ENCODE measurements at places on chromosomes 6 and 20. TPM values are rescaled to one million over a fixed set of nuclear protein-coding genes. Genes with fewer than 3 reads are reported as not detected.
A peak's percentile ranks its signal among the peaks of the same experiment; 100 is the strongest.

Gene SAPCD1
- 0.51 TPM for total RNA-seq

Gene MTG2
- total RNA-seq = 9.7 TPM

Gene PGBD1
- 0.60 TPM for total RNA-seq

DNA sequence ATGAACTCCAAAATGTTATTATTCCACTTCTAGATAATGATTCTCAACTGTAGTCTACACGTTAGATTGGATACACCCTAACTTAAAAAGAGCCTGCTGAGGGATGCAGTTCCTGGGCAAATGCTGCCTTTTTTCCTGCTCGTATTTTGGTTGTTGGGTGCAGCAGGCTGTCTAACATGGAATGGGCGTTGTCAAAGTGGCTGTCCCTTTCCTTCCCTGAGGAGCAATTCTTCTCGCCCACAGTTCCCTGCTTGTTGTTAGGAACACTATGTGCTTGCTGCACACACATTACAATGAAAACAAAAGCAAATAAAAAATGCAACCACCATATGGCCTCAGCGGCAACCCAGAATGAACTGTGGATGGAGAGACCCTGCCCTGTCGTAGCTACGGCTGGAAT is 1.7 kb upstream of the ADGRF5 start:
- H3K27me3 ChIP-seq = peaks cover 9% of the 10 kb centered on the region
- H3K4me3 ChIP-seq = no peak overlapping the region
- H3K27ac ChIP-seq = no peak overlapping the region
- peaks cover 14% of the 10 kb centered on the region for H3K4me1 ChIP-seq
- no peak for DNase-seq

DNA sequence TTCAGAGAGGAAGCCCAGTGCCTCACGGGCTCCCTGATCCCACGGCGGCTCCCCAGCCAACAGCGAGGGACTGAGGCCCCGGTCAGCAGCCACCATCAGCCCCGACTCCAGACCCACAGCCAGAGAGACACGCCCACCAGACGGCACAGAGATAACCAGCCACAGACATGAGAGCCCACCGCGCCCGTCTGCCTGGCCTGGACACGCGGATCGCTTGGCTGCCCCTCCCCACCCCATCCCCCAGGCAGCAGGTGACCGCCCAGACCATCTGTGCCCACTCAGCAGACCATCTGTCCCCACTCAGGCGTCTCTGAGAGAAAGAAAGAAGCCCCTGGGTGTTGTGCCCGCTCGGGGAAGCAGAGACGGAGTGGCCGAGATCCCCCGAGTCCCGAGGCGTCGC is 55.5 kb upstream of the CHRNA4 start:
- H3K36me3 ChIP-seq = no peaks in the 10 kb centered on the region
- H3K4me1 ChIP-seq = no peaks in the 10 kb centered on the region
- H3K27me3 ChIP-seq = no peaks in the 10 kb centered on the region
- DNase-seq = no peak
- H3K27ac ChIP-seq = no peak overlapping the region

DNA sequence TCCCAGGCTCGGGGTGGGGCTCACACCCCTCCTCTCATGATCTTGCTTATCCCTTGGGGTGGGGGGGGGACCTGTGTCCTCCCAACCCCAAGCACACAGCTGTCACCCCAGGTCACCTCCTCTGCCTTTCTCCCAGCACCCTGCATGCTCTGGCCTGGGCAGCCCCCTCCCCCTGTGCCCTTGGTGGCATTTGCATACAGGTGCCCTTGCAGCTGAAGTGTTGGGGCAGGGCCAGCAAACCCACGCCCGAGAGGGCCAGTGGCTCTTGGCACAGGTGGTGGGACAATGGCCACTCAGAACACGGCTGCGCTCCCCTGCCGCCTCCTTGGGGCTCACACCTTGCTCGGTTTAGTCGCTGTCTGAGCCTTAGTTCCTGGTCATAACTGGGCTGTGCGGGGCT is 11.3 kb upstream of the MYT1 start:
- H3K27ac ChIP-seq = no peak overlapping the region
- H3K36me3 ChIP-seq = no peaks in the 10 kb centered on the region
- no peak for DNase-seq
- no peak overlapping the region for H3K4me3 ChIP-seq
- no peaks in the 10 kb centered on the region for H3K4me1 ChIP-seq

- H3K4me3 ChIP-seq = no peak overlapping the region
- no peaks in the 10 kb centered on the region for H3K27me3 ChIP-seq
- no peaks in the 10 kb centered on the region for H3K36me3 ChIP-seq
- H3K27ac ChIP-seq = no peak overlapping the region
- DNase-seq = no peak
- peaks cover 36% of the 10 kb centered on the region for H3K4me1 ChIP-seq
These were observed 141.4 kb upstream of the PTPN1 start for GRCh38 chr20:50368813-50369224.

- no peak overlapping the region for H3K4me3 ChIP-seq
- no peak for DNase-seq
- H3K36me3 ChIP-seq = no peaks in the 10 kb centered on the region
These were observed 328.6 kb upstream of the JARID2 start for GRCh38 chr6:14917109-14917910.

GRCh38 chr6:16236631-16237199 is 1.7 kb upstream of the GMPR start:
- no peaks in the 10 kb centered on the region for H3K36me3 ChIP-seq
- peaks cover 15% of the 10 kb centered on the region for H3K4me1 ChIP-seq
- no peaks in the 10 kb centered on the region for H3K27me3 ChIP-seq
- no peak overlapping the region for H3K4me3 ChIP-seq
- H3K27ac ChIP-seq = peak overlapping the region; percentile 50

GRCh38 chr6:139058029-139058428 is 29.5 kb downstream of the ABRACL start:
- no peaks in the 10 kb centered on the region for H3K27me3 ChIP-seq
- no peak overlapping the region for H3K4me3 ChIP-seq
- H3K36me3 ChIP-seq = no peaks in the 10 kb centered on the region
- H3K4me1 ChIP-seq = no peaks in the 10 kb centered on the region

- no peaks in the 10 kb centered on the region for H3K4me1 ChIP-seq
- H3K36me3 ChIP-seq = no peaks in the 10 kb centered on the region
- no peak for DNase-seq
- no peaks in the 10 kb centered on the region for H3K27me3 ChIP-seq
- H3K4me3 ChIP-seq = no peak overlapping the region
These were observed 2.9 kb upstream of the SLC22A1 start for GRCh38 chr6:160118620-160119229.

DNA sequence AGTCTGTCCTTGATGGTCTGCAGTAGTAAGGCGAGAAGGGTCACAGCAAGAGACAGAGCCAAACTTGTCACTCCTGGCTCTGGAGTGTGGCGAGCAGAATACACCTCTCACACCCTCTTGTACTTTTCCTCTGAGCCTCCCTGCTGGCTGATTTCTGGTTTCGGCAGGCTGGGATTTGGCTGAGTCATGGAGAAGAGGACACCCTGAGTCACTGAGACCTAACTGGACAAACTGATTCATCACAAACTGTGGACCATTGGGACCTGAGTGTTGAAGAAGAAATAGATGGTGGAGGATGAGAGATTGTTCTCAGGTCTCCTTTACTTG is 101.7 kb downstream of the F13A1 start:
- H3K36me3 ChIP-seq = no peaks in the 10 kb centered on the region
- DNase-seq = no peak
- H3K4me1 ChIP-seq = no peaks in the 10 kb centered on the region
- H3K4me3 ChIP-seq = no peak overlapping the region

- H3K27me3 ChIP-seq = no peaks in the 10 kb centered on the region
- no peak overlapping the region for H3K4me3 ChIP-seq
- H3K36me3 ChIP-seq = no peaks in the 10 kb centered on the region
These were observed 80.3 kb upstream of the STMND1 start for GRCh38 chr6:17021539-17021889.

GRCh38 chr20:32325706-32326503 is 32.2 kb upstream of the ASXL1 start:
- H3K4me3 ChIP-seq = no peak overlapping the region
- no peaks in the 10 kb centered on the region for H3K27me3 ChIP-seq
- H3K36me3 ChIP-seq = peaks cover 3% of the 10 kb centered on the region
- peaks cover 32% of the 10 kb centered on the region for H3K4me1 ChIP-seq

GRCh38 chr6:130811932-130812331 is 15.3 kb upstream of the SMLR1 start:
- H3K36me3 ChIP-seq = no peaks in the 10 kb centered on the region
- H3K27me3 ChIP-seq = no peaks in the 10 kb centered on the region
- no peak overlapping the region for H3K4me3 ChIP-seq
- H3K27ac ChIP-seq = no peak overlapping the region
- no peaks in the 10 kb centered on the region for H3K4me1 ChIP-seq

GRCh38 chr20:18718129-18718528 is 95.5 kb upstream of the SCP2D1 start:
- no peak overlapping the region for H3K4me3 ChIP-seq
- no peaks in the 10 kb centered on the region for H3K27me3 ChIP-seq
- no peak for DNase-seq
- no peak overlapping the region for H3K27ac ChIP-seq

- H3K27me3 ChIP-seq = no peaks in the 10 kb centered on the region
- H3K4me3 ChIP-seq = peak within 1 kb of the TSS; percentile 77
- H3K36me3 ChIP-seq = no peaks in the 10 kb centered on the region
These were observed at the start of gene LTB for GRCh38 chr6:31582230-31582643. Gene LTB (minus strand): TSS chr6:31582424. CDS start chr6:31582417, 7 bp downstream.

DNA sequence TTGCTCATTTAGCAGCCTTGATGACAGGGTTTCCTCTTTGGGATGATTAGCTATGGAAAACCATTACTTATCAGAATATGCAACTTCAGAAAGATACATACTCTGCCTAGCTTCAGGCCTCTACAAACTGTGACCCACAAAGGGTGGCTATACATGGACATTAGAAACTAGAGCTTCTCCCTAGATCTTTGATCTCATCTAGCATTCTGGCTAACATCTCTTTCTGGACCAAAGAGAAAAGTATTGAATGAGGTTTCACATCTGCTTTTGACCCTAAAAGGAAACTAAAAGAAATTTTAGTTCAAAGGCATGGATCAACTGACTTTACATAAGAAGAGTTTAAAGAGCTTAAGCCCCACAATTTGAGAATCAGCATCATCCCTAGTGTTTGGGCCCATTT is 12.4 kb upstream of the HMGN3 start:
- H3K27ac ChIP-seq = no peak overlapping the region
- H3K4me1 ChIP-seq = no peaks in the 10 kb centered on the region
- no peaks in the 10 kb centered on the region for H3K27me3 ChIP-seq
- DNase-seq = no peak

Measured in pancreas (tissue), 10 donors.